CD4-positive, alpha-beta T cell treated with Interleukin-10 for 1 hour (primary cell): ENCODE measurements at places on chromosomes 7 and 10.

DNA sequence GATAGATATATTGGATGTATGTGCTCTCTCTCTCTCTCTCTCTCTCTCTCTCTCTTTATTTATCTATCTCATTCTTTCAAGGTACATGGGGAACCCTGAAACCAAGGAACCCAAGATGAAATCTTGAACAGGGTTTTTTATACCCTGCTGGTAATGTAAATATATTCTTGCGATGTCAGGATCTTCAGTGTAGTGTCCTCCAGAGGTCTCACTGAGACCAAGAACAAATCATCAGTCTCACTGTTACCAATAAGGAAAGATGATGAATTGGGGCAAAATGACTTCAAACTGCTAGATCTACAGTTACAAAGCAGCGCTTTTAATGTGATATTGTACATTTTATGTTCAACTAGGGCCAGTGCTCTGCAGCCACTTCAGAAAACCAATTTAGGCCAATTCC is 423.5 kb downstream of the ANKRD7 start:
- no peak for DNase-seq

DNA sequence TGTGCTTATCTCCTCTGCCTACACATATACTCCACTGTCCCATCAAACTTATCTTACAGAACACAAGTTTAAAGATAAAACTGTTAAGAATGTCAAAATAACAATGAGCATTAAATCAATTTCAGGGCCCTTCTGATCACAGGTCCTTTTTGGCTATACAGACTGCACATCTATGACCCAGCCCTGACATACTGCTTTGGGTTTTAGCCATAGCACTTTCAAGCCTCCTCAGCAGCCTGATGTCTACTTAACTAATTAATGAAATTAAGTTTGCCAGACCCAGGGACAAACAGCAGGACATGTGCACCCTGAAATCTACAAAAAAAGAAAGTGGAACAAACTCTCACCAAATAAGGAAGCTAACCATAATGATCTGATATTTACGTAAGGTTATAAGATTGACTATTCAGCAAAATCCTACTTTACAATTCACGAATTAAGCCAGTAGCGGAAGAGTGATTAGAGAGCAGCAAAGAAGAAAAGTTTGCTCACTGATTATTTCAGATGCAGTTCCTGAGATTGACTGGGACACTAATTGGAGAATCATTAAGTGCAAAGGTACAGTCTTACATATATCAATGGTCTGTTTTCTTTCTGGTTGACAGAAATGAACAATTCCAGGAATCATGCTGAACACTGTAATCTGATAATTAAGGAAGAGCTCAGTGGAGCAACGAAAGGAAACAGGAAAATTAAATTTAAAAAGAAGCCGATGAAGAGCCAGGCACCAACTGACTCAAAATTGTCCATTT is 669.3 kb upstream of the LRRN3 start:
- DNase-seq: no peak

GRCh38 chr7:156832195-156832877 is 60.6 kb downstream of the LMBR1 start:
- no peak for DNase-seq

- no peak for DNase-seq
Measured at GRCh38 chr10:133254421-133255120, 16.9 kb downstream of the VENTX start.
